ENCODE measurements at places on chromosomes 4 and X.

- DNase-seq, result no peak
Measured at GRCh38 chrX:75337525-75337924, 63.6 kb downstream of the UPRT start.

DNA sequence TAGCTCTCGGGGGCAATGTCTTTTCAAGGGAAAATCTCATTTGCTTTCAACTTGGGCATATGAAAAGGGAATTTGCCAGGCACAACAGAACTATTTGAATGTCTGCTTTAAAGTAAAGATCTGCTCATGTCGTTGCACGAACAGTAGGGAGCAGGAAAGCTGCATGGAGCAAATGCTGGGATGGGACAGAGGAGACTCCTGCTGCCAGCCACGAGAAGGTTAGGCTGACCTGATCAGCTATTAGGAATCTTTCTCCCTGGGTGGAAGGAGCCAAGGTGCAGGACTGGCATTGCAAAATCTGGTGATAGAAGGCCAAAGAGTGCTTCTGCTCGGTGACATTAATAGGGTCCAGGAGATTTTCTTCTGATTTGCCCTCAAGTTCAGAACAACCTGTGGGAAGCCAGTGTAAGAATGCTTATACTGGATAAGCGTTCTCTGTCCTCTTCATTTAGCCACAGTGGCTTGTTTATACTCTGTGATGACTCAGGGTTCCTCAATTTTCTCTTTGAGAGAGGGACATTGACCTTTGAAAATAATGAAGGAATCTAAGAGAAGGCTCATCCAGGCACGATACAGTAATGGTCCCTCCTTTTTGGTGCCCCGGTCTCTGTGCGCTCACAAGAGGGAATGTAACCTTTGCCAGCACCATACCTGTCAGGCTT lies 22.9 kb downstream of the FHL1 start:
- DNase-seq, result no peak

DNA sequence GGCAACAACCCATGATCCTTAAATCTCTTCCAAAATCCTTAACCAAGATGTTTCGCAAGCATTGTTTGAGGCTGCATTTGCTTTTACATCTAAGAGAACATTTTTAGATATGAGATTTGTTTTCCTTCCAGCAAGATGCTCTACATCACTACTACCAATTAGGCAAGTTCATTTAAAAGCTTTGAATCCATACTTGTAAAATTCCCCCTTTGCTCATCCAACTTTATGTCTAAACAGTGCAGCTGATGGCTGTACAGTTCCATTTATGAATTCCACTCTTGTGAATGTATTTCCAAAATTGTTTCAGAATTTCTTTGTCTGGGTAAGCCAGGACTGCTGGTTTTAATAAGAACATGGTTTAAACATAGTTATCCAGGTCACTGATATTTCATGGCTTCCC lies 31.5 kb downstream of the RAI2 start:
- DNase-seq, result no peak

DNA sequence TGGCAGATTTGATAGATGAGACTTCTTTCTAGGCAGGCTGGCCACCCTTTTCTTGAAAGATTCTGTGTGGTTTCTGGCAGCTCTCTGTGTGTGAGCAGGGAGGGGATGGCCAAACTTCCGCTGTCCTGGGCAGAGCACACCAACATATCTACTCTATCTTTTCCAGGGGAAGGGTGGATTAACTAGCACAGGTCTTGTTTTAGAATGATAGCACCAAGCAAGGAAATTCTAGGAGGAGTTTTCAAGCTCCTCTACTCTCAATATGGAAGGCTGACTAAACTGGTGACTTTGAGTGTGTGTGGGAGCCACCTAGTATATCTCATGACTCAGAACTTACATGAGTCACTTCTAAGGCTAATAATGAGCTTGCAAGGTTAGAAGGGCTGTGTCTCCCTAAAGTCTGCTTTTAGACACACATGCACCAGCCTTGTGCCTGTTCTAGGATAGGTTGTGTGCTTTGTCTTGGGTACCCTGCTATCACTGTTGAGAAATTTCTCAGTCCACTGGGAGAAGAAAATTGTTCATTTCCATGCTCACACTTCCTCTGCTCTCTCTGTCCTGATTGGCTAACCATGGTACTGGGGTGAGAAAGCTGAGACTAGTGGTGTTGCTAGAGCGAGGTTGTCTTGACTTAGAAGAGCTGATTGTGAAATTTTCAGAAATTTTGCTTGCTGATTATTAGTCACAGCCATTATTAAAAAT lies 72.9 kb downstream of the YIPF6 start:
- DNase-seq, result peak; percentile 32

DNA sequence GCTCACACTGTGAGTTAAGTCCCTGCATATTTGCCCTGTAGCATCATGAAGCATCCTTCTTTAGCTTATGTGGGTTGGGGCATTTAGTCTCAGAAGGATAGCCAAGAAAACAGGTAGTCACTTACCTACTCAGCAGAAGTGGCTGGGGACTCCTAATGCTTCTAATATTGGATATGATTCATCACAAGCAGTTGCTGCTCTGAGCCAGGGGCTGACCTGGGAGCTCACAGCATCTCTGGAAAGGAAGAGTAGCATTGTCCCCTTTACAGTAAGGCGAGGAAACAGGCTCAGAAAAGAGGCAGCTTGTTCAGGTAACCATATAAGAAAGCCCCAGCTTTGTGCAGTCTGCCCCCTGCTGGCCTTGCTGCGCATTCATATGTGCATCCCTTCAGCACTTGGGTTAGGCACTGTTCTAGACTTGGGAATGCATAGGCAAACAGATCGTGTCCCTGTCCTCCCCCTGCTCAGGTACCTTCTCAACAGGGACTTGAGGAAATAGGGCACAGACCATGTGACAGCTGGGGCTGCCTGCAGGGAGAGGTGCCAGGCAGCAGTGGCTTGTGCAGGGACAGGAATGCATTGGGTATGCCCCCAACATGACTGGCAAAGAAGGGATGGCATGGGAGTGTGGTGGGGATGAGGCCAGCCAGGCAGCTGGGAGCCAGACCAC lies 35.7 kb upstream of the TBC1D14 start:
- peak; percentile 48 for DNase-seq

DNA sequence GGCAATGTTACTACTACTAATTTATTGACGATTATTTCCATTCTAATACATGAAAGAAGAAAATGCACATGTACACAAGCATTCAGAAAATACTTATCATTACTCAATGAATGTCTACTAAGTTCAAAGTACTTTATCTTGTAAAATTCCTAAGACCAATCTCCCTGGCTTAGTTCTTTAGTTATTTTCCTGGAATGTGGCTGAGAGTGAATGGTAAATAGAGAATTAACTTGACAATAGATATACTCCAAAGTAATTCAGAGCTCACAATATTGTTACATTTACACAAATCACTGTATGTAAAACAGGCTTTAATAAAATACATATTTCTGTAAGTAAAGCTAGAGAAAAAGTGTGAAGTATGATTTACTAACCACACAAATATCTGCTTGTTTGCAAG lies 79.7 kb downstream of the PDS5A start:
- no peak for DNase-seq

- peak; percentile 7 for DNase-seq
Measured at GRCh38 chrX:106862972-106863688, 40.0 kb downstream of the RIPPLY1 start.

DNA sequence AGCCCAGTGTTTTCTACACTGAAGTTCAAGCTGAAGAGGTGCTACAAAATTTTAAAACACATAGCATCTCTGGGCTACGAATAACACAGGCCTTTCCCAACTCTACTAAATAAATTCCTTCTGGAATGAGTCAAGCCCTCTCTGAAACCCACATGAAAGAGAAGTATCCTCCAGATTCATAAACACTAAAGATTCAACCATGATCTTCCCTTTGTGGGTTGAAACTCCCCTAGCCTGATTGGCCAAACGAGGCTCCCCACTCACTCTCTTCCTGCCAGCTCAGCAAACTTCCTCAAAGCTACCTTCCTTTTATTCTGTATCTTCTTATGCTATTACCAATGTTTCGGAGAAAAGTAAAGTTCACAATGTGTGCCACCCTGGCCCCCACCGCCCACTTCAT lies 95.4 kb downstream of the NKX6-1 start:
- DNase-seq, result peak; percentile 78

DNA sequence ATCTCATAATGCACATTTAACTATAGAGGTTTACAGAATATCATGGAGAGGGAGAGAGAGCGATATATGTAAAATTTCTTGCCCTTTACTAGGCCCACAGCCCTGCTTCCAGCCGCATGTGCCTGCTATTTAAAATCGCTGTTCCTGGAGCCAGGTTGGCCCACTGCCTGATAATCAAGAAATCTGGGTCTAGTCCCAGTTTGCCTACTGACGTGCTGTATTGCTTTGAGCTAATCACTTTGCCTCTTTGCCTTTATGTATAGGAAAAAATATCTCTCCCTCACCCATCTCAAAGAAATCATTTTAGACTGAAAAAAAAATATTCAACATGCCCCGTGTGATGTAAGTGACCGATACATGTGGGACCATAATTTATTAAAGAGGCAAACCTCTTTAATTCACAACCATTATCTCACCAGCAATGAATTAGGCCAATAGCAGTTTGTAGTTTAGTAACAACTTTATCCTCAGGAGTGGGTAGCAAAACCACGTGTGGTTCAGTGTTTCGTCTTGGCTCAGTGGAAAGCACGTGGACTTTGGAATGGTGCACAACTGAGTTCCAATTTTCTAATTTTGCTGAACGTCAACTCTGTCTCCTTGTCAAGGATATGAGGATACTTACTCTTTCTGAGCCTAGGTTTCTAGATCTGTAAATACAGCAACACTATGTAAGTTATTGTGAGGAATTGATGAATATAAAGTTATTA lies 62.6 kb downstream of the GRXCR1 start:
- no peak for DNase-seq

- peak; percentile 69 for DNase-seq
Measured at GRCh38 chr4:3508542-3508941, 23.7 kb downstream of the LRPAP1 start.

DNA sequence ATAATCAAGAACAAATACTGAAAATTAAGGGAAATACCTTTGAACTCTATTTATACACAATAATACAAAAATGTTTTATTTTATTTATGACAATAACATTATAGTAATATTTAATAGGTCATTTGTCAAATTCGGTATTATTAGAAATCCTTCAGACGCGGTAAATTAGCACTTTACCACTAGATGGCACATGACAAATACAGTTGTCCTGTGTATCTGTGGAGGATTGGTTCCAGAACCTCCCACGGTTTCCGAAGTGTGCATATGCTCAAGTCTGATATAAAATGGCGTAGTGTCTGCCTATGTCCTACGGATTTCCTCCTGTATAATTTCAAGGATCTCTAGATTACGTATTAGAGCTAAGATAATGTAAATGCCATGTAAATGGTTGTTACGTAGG lies 8.1 kb upstream of the LINC00632 start:
- DNase-seq, result peak; percentile 17

DNA sequence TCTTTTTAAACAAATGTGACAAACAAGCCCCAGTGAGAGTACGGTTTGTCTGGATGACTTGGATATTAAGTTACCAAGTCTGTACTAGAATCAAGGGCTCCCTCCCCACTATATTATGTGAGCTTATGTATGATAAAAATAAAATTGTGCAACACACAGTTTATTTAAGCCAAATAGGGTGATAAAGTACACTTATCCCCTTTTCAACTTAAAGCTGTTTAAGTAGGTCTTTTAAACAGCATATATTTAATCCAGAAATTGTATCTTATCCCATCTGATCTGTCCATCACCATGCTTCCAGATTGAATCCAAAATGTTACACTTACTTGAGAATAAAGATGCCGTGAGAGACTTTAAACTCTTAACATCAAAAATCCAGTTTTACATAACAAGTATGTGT lies 2.0 kb upstream of the KLHL34 start:
- no peak for DNase-seq

DNA sequence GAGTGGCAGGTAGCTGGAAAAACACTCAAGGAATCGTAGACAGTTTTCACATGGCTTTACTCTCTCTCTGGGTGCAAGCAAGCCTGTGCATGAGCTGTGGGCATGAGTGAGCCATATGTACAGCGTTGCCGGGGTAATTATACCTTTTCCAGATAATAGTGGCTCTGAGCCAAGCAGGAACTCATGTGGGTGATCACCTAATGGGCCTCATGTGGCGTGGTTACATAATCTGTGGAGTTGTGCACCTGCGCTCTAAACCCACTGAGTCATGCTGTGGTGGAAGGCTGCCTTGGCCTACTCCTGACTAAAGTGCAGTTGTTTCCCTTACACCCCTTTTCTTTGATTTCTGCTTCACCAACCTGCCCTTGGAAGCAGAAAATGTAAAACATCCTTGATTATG lies 1564.5 kb upstream of the PCDH10 start:
- no peak for DNase-seq

DNA sequence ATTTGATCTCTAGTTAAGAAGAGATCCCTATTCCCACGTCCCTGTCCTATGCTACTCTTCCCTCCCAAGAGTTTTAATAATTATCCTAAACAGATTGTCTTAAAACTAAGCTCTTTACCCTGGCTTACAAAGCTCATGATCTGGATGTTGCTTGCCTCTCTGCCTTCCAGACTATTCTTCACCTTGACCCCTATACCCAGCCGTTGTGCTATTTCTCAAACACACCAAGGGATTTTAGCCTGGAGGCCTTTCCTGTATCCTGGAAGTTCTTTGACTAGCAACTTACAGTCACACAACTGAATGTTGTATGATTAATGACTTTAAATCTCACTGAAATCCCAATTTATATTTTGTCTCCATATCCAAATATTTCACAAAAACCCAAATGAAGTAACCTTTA lies 314.9 kb downstream of the ADGRL3 start:
- DNase-seq, result no peak

- DNase-seq, result no peak
Measured at GRCh38 chr4:80918004-80918403, 112.5 kb upstream of the BMP3 start.

- no peak for DNase-seq
Measured at GRCh38 chrX:20352504-20352903, 85.8 kb upstream of the RPS6KA3 start.

GRCh38 chrX:47877327-47877726 lies 40.6 kb downstream of the ZNF81 start:
- DNase-seq, result no peak

DNA sequence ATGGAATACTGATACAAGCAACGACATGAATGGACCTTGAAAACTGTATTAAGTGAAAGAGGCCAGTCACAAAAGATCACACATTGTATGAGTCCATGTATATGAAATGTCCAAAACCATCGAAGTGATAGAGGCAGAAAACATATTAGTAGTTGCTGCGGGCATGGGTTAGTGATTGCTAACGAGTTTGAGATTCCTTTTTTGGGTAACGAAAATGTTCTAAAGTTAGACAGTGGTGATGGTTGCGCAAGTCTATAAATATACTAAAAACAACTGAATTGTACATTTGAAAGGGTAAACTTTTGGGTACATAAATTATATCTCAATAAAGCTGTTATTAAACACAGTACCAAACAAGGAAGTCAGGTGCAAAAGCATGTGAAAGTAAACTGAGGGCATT lies 234.5 kb downstream of the FBXW7 start:
- DNase-seq, result no peak

Data from Kasumi-1 (cell line).